Neural progenitor cell (in vitro differentiated cells): ENCODE measurements at places on chromosomes 12 and 14. TPM values are rescaled to one million over a fixed set of nuclear protein-coding genes. Genes with fewer than 3 reads are reported as not detected.

The SCN8A gene
- total RNA-seq: 9.3 and 14.2 TPM in 2 replicates

The NKX2-8 gene
- not detected in 2 replicates for total RNA-seq

The KRT81 gene
- 0.09 TPM in 1 of 2 replicates, not detected in the other for total RNA-seq

The SRRM4 gene
- total RNA-seq: 0.07 and 0.34 TPM in 2 replicates

The TAS2R7 gene
- not detected in 2 replicates for total RNA-seq

The CRACR2A gene
- 0.06 and 1.1 TPM in 2 replicates for total RNA-seq

The KERA gene
- total RNA-seq: not detected in 2 replicates

The GLIPR1 gene
- 0.03 and 0.04 TPM in 2 replicates for total RNA-seq

The KIF26A gene
- total RNA-seq: 6.1 and 40.2 TPM in 2 replicates

The TMEM179 gene
- total RNA-seq: 0.77 and 12.1 TPM in 2 replicates

The SNRPF gene
- 37.0 and 49.7 TPM in 2 replicates for total RNA-seq

The FOXN4 gene
- 0.25 TPM in 1 of 2 replicates, not detected in the other for total RNA-seq

The TOGARAM1 gene
- total RNA-seq: 16.2 and 23.1 TPM in 2 replicates

The DHRS1 gene
- 19.7 and 27.4 TPM in 2 replicates for total RNA-seq

The NEUROD4 gene
- total RNA-seq: 0.62 and 1.8 TPM in 2 replicates

The NAP1L1 gene
- 907 and 1,539 TPM in 2 replicates for total RNA-seq

The SLC17A8 gene
- total RNA-seq: not detected in 2 replicates

The CPNE8 gene
- 13.0 and 19.5 TPM in 2 replicates for total RNA-seq

The CD4 gene
- total RNA-seq: 2.0 and 2.5 TPM in 2 replicates

The NGB gene
- total RNA-seq: not detected in 2 replicates

The OTUB2 gene
- total RNA-seq: 6.8 and 9.6 TPM in 2 replicates

The TTC9 gene
- total RNA-seq: 3.5 and 3.7 TPM in 2 replicates

The RNASE1 gene
- total RNA-seq: 5.7 TPM in 1 of 2 replicates, not detected in the other

The PTPN21 gene
- total RNA-seq: 10.1 and 11.7 TPM in 2 replicates

The A2M gene
- 0.03 TPM in 1 of 2 replicates, not detected in the other for total RNA-seq

The NDUFA9 gene
- 46.4 and 67.7 TPM in 2 replicates for total RNA-seq

The GPR68 gene
- total RNA-seq: 0.84 TPM in 1 of 2 replicates, not detected in the other

The GPRC5D gene
- total RNA-seq: not detected in 2 replicates

The TSPAN19 gene
- total RNA-seq: 4.3 and 5.0 TPM in 2 replicates

The ZC2HC1C gene
- total RNA-seq: 0.90 and 0.94 TPM in 2 replicates

The C1R gene
- total RNA-seq: 3.3 and 8.8 TPM in 2 replicates

The CCNT1 gene
- 43.1 and 64.2 TPM in 2 replicates for total RNA-seq

The TPPP2 gene
- not detected in 2 replicates for total RNA-seq

The NAA25 gene
- total RNA-seq: 30.8 and 40.7 TPM in 2 replicates

The KLRF2 gene
- total RNA-seq: not detected in 2 replicates

The RASSF9 gene
- total RNA-seq: 0.06 TPM in 1 of 2 replicates, not detected in the other

The P2RX2 gene
- 0.15 TPM in 1 of 2 replicates, not detected in the other for total RNA-seq

The METTL17 gene
- 126 and 155 TPM in 2 replicates for total RNA-seq

The SLC25A47 gene
- not detected in 2 replicates for total RNA-seq

The KSR2 gene
- total RNA-seq: 0.30 and 0.59 TPM in 2 replicates

The HSPB8 gene
- total RNA-seq: not detected in 2 replicates

The SLCO1C1 gene
- total RNA-seq: not detected in 2 replicates

The NR1H4 gene
- not detected in 2 replicates for total RNA-seq

The OTOGL gene
- 0.13 and 0.77 TPM in 2 replicates for total RNA-seq

The CCDC198 gene
- total RNA-seq: not detected in 2 replicates

The PMEL gene
- total RNA-seq: 207 and 301 TPM in 2 replicates

The B4GALNT1 gene
- 0.28 and 1.1 TPM in 2 replicates for total RNA-seq

The RHEBL1 gene
- total RNA-seq: 5.3 and 6.0 TPM in 2 replicates

The TAS2R31 gene
- total RNA-seq: 7.8 and 13.2 TPM in 2 replicates

The ALX1 gene
- total RNA-seq: 3.9 and 5.6 TPM in 2 replicates

The MYF5 gene
- not detected in 2 replicates for total RNA-seq

The AICDA gene
- not detected in 2 replicates for total RNA-seq

The ASCL1 gene
- total RNA-seq: 0.21 TPM in 1 of 2 replicates, not detected in the other
